Activated CD8-positive, alpha-beta memory T cell treated with anti-CD3 and anti-CD28 coated beads, Interleukin-2, amount 10 ng/mL, durations not matched to agents 7 days and 5 days (primary cell): ENCODE measurements at places on chromosomes 6 and 20.

DNA sequence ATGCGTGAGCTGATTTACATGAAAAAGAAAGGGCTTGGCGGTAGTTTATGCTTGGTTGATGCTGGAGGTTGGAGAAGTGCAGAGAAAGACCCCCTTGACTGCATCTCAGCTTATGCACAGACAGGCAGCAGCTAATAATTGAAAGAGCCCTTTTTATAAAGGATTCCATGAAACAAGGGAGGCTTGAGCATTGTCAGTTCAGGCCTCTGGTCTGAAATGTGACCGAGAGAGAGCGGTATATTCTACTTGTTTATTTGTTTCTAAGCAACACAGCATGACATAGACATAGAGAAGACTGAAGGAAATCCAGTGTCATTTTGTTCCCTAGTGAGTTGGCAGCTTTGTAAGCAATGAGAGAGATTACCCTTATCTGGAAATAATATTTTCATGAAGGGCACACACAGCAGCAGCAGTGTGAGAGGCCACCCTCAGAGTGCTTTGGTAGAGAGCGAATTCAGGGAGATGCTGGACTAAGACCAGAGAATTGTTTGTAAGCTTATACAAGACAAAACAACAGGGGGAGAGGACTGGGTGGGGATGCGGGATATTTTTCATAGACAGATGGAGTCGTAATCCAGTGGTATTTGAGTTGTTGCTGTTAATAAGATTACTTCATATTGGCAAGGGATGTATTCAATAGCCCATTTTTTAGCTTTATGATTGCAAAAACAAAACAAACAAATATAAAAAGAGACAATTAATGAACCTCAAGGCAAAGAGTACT lies 34.6 kb upstream of the LAMA2 start:
- no peak for DNase-seq

DNA sequence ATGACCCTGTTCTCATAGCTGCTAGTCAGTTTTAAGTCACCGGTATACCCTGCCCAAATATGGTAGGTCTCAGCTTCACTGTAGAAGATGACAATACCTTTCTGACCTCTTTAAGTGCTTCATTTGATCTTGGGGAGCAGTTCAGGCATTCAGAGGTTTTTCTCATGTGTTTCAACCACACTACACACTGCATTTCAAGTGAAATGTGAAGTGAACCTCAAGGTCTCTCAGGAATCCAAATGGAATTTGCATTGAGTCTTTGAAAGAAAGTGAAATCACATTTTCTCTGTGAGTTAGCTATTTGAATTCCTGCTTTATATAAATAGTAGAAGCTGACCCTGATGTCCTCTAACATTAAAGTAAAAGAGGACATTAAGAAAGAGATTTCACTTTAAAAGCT lies 461.6 kb downstream of the ADGRB3 start:
- DNase-seq: no peak

GRCh38 chr20:9993137-9993536 lies 41.6 kb upstream of the ANKEF1 start:
- no peak for DNase-seq

DNA sequence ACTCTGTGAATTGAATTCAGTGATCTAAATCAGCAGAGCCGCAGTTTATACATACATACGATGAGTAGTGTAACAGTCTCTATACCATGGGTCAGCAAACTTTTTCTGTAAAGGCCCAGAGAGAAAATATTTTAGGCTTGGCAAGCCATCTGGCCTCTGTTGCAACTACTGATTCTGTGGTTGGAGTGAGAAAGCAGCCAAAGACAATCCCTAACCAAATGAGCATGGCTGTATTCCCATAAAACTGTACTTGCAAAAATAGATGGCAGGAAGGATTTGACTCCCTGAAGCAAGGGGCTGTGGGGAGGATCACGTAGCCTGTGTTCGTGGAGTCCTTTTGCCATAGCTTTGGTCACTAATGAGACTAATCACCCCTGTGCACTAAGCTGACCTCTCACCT lies 17.9 kb upstream of the MOCS1 start:
- DNase-seq: no peak

DNA sequence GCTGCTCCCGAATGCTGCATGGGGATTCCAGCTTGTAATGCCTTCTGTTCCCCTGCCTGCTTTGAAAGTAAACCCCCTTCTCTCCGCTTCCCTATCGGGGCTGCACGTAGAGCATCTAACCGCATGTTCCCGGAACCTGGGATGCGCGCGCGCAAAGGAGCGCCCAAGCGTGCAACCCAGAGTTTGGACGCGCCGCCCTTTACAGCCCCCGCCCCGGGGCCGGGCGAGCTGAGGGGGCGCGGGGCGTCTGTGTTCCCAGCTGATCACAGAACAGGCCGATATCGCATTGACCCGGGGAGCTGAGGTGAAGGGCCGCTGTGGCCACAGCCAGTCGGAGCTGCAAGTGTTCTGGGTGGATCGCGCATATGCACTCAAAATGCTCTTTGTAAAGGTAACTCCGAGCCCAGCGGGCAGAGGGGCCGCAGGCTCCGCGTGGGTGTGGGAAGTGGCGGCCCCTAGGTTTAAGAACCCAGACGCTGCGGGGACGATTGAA lies 1.4 kb downstream of the LAMP5 start:
- no peak for DNase-seq

- no peak for DNase-seq
Measured at GRCh38 chr6:41943456-41943855, 1.8 kb upstream of the CCND3 start.

DNA sequence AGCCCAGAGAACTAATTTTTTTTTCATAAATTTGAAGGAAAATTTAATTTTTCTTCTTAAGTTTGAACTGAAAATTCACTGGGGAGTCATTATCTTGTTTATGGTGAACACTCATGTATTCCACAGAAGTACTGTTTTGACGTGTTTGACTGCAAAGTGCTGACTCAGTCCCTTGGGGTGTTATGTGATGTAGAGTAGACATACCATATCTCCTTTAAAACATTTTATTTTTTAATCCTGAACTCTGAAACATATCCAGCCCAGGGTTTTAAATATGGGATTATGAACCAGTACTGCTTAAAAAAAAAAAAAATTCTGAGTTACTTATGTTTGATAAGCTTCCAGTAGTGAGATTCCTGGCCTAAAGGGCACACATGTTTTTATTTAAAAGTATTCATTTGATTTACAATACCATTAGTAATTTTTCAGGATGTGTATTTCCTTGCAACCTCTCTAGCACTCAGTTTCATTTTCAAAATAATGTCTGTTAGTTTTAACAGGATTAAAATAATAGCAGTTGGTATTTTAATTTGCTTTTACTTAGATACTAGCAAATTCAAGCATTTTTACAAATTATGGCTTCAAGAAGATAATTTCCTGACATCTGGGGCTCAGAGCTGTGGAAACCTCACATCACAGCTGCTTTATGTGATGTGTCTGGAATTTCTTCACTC lies 81.7 kb upstream of the PDE10A start:
- no peak for DNase-seq

DNA sequence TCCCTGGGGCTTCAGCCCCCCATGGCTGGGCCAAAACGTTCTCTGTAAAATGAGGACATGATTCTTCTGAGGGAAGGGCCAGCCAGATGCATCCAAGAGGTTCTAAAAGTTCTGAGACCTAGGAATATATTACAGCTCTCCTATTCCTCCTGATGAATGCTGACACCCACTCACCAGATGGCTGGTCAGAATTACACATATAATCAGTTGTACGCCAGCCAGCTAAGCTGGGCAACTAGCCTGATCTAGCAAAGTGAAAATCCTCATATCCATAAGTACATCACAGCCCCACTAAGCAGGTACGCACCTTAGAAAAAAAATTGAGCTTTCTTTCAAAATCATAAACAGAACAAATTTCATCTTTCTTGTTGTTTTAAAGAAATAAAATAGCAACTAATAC lies 34.8 kb downstream of the C6orf118 start:
- DNase-seq: no peak

DNA sequence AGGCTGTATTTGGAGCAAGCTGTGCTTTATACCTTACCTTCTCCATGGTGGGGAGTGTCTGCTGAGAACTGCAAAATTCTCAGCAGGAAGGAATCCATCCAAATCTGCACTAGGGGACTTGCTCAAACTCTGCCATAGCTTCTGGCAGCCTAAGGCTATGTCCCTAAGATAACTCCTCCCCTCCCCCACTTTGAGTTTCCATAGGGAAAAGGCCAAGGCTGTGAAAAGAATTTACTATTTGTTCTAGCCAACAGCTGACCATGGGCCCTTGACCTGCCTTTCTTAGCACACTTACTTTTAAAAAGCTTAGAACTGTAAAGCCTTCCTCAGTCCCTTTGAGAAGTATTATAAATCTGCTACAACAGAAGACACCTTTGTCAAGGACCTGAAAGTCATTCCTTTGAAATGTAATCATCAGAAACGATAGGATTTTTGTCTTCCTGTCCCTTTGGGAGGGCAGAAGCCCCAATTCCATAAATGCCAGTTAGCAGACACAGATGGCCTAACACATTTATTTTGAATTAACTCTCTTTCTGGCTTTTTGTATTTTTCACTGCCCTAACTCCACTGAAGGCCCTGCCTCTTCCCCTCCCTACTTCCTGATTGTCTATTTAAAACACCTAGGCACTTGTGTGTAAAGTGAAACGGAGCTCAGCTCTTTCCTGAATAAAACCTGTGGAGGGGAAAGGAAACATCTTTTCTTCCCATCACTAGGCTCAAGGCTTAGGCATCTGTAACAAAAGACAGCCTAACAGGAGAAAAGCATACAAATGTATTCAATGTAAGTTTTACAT lies 157.1 kb downstream of the AKAP7 start:
- DNase-seq: no peak

- no peak for DNase-seq
Measured at GRCh38 chr6:114541794-114542193, 199.0 kb upstream of the HS3ST5 start.

DNA sequence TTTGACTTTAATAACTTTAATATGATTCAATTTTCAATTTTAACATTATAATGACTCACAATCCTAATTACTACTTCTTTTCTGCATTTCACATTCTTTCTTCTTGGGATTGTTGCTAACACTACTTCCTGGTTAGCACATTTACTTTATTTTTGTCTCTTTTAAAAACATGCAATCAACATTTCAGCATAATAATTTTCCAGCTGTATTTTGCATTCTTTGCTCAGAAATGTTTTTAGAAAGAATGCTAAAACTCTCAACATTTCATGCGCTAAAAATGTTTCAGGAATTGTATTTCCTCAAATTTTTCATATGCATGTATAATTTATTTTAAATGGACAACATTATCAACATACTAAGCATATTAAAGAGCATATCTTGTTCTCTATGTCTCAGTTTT lies 1302.1 kb upstream of the GJE1 start:
- no peak for DNase-seq
